ENCODE measurements at places on chromosomes 4 and X. TPM values are rescaled to one million over a fixed set of nuclear protein-coding genes. Genes with fewer than 3 reads are reported as not detected.

The GSPT2 gene
- total RNA-seq, result 3.1 TPM

The SMPX gene
- total RNA-seq, result not detected

The PAGE4 gene
- total RNA-seq, result not detected

The TLR10 gene
- total RNA-seq, result 0.12 TPM

The SRP72 gene
- 54.2 TPM for total RNA-seq

The GIMD1 gene
- not detected for total RNA-seq

The SSX3 gene
- not detected for total RNA-seq

The IL1RAPL1 gene
- 0.13 TPM for total RNA-seq

The ERAS gene
- not detected for total RNA-seq

All from omental fat pad (tissue), 4 donors.